ENCODE measurements at places on chromosomes 6 and 20. TPM values are rescaled to one million over a fixed set of nuclear protein-coding genes. Genes with fewer than 3 reads are reported as not detected.

SPO11 gene
- not detected for total RNA-seq

BICRAL gene
- total RNA-seq: 11.7 TPM

SF3B5 gene
- total RNA-seq: 151 TPM

DNA sequence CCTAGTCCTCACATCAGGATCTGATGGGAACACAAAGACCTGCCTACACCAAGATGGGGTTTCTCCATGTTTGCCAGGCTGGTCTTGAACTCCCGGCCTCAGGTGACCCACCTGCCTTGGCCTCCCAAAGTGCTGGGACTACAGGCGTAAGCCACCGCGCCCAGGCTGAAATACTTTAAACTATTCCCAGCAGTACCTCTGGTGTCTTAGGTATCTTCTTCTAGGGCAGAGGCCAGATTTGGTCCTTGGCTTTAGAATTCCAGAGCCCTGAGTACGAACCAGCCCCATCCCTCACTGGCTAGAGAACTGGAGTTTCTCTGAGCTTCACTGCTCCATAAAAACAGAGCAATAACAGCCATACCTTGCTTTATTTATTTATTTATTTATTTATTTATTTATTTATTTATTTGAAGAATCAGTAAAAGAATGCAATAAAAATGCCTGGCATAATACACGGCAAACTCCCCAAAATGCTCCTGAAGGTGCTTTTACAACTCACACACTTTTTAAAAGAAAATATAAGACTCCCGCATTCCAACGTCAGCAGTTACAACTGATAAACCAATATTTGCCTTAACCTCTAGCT lies 312.1 kb downstream of the TFAP2C start:
- no peak overlapping the region for H3K4me3 ChIP-seq
- no peaks in the 10 kb centered on the region for H3K27me3 ChIP-seq
- no peak overlapping the region for H3K27ac ChIP-seq
- H3K4me1 ChIP-seq: no peaks in the 10 kb centered on the region

- H3K27ac ChIP-seq: no peak overlapping the region
- no peaks in the 10 kb centered on the region for H3K36me3 ChIP-seq
- H3K4me3 ChIP-seq: no peak overlapping the region
- no peaks in the 10 kb centered on the region for H3K4me1 ChIP-seq
These were observed 301.1 kb downstream of the EYA4 start for GRCh38 chr6:133542056-133542821.

DNA sequence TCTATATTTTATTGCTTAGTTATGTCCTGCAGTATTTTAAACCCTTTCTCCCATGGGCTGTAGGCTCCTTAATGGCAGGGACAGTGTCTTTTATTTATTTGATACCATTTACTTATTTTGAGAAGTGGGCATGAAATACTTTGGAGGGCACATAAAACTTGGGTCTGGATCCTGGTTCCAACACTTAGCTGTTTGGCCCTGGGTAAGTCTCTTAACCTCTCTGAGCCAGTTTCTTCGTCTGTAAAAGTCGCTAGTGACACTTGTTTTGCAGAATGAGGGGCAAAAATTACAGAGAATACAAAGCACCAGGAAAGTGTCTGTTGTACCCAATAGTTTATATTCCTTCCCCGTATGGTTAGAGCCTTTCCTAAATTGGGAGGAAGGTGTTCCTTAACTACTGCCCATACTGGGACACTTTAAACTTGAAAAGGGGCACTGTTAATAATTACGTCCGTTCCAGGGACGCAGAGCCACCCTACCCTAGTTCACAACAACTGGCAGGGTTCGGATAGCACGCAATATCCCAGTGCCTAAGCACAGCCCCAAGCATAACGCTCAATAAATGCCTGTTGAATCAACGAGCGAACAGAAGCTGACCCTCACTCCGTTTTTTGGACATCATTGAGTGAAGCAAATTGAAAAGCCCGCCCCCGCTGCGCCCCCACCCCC lies 6.0 kb upstream of the ARMC12 start:
- H3K27me3 ChIP-seq: peaks cover 13% of the 10 kb centered on the region
- peak overlapping the region; percentile 78 for H3K27ac ChIP-seq
- H3K36me3 ChIP-seq: no peaks in the 10 kb centered on the region
- peaks cover 43% of the 10 kb centered on the region for H3K4me1 ChIP-seq

DNA sequence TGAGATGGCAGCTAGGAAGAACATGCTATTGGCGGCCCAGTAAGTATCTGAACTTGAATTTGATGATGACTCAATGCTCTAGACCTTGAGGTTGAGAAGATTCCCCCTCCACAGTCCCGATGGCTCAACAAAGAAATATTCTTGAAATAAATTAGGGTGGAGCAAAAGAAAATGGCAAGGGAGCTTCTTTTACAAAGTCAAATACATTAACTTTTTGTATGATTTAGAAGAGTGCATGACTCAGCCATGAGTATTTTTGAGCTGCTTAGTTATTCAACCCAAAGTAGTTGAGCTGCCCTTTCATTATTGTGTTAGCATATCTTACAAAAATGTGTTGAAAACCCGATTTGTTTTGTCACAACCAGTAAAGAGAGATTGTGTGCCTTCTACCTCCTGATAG lies 7.6 kb downstream of the TFAP2C start:
- H3K4me3 ChIP-seq: no peak overlapping the region
- no peak for DNase-seq
- H3K4me1 ChIP-seq: peaks cover 61% of the 10 kb centered on the region
- H3K27me3 ChIP-seq: peaks cover 11% of the 10 kb centered on the region
- peak overlapping the region; percentile 47 for H3K27ac ChIP-seq

DNA sequence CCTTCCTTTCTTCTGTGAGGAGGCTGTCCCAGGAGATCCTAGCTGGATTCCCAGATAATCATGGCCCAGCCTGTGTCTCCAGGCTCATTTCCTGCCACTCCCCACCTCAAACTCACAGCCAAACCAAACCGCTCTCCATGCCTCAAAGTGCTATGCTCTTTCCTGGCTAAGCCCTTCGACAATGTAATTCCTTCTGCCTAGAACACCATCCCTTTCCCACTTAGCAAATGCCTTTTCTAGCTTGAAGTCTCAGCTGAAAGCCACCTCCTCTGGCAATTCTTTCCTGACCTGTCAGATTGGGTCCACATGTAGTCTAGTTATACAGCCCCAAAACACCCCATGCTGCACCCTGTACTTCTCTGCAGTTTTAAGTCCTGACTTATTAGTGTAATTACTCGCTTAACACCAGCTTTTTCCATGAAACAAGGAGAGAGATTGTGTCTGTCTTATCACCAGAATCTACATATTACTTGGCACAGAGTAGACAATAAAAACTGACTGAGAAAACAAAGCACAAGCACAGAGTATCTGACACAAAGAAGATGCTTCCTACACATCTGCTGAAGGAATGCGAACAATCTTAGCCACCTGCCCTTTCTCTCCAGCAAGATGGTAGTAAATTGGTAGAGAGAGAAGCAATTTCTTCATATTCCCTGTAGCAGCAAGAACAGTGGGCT lies 5.4 kb downstream of the TRIM26 start:
- no peak for DNase-seq
- no peaks in the 10 kb centered on the region for H3K27me3 ChIP-seq

- no peaks in the 10 kb centered on the region for H3K36me3 ChIP-seq
- no peaks in the 10 kb centered on the region for H3K27me3 ChIP-seq
- DNase-seq: peak; percentile 84
- no peak overlapping the region for H3K27ac ChIP-seq
- H3K4me3 ChIP-seq: no peak overlapping the region
These were observed 41.1 kb upstream of the TMEM170B start for GRCh38 chr6:11496152-11497060.

- no peak overlapping the region for H3K4me3 ChIP-seq
- peaks cover 6% of the 10 kb centered on the region for H3K4me1 ChIP-seq
These were observed 16.4 kb downstream of the SOX4 start for GRCh38 chr6:21609881-21610329.

GRCh38 chr6:90663873-90664272 lies 77.0 kb upstream of the MAP3K7 start:
- H3K4me3 ChIP-seq: no peak overlapping the region
- peaks cover 7% of the 10 kb centered on the region for H3K36me3 ChIP-seq
- peaks cover 17% of the 10 kb centered on the region for H3K4me1 ChIP-seq

GRCh38 chr20:57069442-57069841 lies 197.0 kb downstream of the BMP7 start:
- H3K27me3 ChIP-seq: no peaks in the 10 kb centered on the region
- no peaks in the 10 kb centered on the region for H3K36me3 ChIP-seq
- H3K4me1 ChIP-seq: peaks cover 13% of the 10 kb centered on the region
- no peak for DNase-seq

DNA sequence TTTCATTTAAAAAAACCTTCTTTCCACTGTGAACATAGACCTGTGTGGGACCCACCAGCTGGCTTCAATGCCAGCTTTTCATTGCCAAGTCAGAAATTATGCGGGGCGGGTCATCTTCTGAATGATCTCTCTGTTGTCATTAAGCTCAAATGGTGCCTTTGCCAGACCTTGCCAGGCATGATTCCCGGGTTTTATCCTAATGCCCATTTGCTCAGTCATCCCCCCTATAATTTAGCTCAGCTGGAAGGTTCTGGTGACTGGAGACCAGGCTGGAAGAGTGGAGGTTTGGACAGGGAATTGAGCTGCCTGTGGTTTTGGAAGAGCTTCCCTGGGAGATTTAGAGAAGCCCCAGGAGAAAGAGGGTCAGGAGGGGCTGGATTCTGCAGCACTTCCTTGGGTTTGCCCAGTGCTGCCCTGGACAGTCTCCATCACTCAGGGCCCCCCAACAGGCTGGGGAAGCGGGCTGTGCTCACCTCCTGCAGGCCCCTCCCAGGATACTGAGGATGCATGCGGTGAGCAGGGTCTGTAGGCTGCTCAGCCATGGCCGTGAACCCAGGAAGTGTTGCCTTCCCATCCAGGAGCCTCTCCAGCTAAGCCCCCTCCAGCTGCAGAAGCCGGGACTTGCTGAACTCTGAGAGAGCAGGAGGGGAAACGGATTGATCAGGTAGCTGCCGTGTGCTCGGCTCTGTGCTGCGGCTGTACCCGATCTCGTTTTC lies 273.0 kb downstream of the CDH4 start:
- no peak overlapping the region for H3K27ac ChIP-seq
- no peaks in the 10 kb centered on the region for H3K36me3 ChIP-seq
- H3K27me3 ChIP-seq: no peaks in the 10 kb centered on the region
- no peak for DNase-seq
- no peaks in the 10 kb centered on the region for H3K4me1 ChIP-seq

DNA sequence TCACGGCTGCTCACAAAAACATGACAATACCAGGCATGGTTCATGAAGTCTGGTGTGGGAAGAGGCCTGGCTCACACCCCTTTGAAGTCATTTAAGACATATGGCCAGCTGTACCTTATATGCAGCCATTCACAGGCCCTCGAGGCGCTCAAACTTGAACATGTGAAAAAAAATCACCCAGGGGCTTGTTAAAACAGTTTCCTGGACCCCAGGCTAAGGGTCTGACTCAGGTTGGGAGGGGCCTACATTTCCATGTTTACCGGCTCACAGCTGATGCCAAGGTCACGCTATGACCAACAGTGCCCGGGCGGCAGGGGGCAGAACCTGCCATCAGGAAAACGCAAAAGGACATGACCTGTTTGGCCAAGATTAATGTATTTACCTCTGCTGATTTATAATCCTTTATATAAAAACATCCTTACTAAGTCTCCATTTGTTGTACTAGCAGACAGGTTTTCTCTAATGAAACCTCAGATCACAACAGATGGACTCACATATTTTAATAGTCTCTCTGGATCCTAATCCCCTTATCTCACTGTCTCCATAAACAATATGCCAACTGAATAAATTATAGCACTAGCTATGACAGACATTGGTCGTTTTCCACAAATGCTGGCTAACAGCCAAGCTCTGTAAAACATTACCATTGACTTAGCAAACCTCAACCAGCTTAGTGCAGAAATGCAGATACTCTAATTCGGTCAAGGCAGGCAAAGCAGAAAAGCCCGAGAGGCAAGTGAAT lies 19.9 kb downstream of the EZR start:
- peaks cover 75% of the 10 kb centered on the region for H3K4me1 ChIP-seq
- H3K27me3 ChIP-seq: no peaks in the 10 kb centered on the region
- H3K36me3 ChIP-seq: no peaks in the 10 kb centered on the region
- H3K27ac ChIP-seq: peak overlapping the region; percentile 42

DNA sequence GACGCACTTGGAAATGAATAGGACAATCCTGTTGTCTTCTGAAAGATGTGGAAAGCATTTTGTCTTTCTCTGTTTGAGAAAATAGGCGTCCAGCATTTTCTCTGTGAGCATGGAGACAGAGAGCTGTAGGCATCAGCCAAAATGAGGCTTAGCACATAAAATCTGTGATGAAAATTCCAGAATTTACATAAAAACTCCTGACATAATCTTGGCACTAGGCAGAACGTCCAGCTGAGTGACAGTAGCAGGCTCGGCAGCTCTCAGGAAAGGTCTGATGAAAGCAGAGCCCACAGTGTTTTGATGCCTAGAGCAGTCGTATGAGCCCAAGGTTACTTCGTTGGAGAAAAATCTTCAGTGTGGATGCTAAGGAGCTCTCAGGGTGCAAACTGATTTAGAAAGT lies 543.3 kb upstream of the MAP3K7 start:
- DNase-seq: no peak
- H3K27me3 ChIP-seq: no peaks in the 10 kb centered on the region
- no peak overlapping the region for H3K4me3 ChIP-seq

GRCh38 chr6:112457886-112458285 lies 110.8 kb downstream of the RFPL4B start:
- no peak for DNase-seq
- H3K27ac ChIP-seq: no peak overlapping the region
- H3K4me1 ChIP-seq: no peaks in the 10 kb centered on the region
- no peaks in the 10 kb centered on the region for H3K36me3 ChIP-seq
- no peak overlapping the region for H3K4me3 ChIP-seq
- no peaks in the 10 kb centered on the region for H3K27me3 ChIP-seq

GRCh38 chr6:156564807-156565149 lies 212.4 kb upstream of the ARID1B start:
- H3K4me1 ChIP-seq: no peaks in the 10 kb centered on the region
- no peaks in the 10 kb centered on the region for H3K27me3 ChIP-seq
- H3K4me3 ChIP-seq: no peak overlapping the region
- H3K36me3 ChIP-seq: no peaks in the 10 kb centered on the region
- H3K27ac ChIP-seq: no peak overlapping the region
- no peak for DNase-seq

DNA sequence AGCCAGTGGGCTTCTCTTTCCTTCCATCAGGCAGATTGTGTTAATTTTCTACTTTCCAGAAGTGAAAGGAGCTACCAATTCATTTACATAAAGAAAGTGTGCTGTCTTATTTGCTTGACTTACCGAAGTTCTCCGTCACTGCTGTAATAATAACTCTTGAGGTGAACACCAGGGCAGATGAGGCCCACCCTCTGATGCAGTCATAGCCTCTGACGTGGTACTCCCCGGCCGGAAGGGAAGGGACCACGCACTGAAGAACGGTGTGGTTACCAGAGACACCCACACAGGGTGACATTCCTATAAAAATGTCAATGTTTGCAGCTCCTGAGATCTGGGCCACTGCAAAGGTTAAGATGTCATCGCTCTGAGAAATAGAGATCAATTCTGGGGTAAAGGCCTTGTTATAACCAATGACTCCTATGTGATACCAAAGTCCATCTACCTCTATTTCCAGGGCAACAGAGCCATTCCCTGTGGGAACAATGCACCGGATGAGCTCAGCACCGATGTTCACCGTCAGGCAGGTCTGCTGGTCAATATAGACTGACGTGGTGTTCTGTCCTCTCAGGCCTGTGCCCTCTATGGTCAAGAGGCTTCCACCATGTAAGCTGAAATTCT lies 62.9 kb downstream of the PKHD1 start:
- no peaks in the 10 kb centered on the region for H3K36me3 ChIP-seq
- DNase-seq: no peak
- no peaks in the 10 kb centered on the region for H3K27me3 ChIP-seq
- H3K4me1 ChIP-seq: peaks cover 7% of the 10 kb centered on the region
- H3K4me3 ChIP-seq: no peak overlapping the region
